ENCODE measurements at places on chromosomes 7 and 10.

- no peak for DNase-seq
These were observed 43.2 kb downstream of the HDAC9 start for GRCh38 chr7:18538554-18539250.

- no peak for DNase-seq
These were observed 404.3 kb upstream of the LRRTM3 start for GRCh38 chr10:66521506-66521905.

DNA sequence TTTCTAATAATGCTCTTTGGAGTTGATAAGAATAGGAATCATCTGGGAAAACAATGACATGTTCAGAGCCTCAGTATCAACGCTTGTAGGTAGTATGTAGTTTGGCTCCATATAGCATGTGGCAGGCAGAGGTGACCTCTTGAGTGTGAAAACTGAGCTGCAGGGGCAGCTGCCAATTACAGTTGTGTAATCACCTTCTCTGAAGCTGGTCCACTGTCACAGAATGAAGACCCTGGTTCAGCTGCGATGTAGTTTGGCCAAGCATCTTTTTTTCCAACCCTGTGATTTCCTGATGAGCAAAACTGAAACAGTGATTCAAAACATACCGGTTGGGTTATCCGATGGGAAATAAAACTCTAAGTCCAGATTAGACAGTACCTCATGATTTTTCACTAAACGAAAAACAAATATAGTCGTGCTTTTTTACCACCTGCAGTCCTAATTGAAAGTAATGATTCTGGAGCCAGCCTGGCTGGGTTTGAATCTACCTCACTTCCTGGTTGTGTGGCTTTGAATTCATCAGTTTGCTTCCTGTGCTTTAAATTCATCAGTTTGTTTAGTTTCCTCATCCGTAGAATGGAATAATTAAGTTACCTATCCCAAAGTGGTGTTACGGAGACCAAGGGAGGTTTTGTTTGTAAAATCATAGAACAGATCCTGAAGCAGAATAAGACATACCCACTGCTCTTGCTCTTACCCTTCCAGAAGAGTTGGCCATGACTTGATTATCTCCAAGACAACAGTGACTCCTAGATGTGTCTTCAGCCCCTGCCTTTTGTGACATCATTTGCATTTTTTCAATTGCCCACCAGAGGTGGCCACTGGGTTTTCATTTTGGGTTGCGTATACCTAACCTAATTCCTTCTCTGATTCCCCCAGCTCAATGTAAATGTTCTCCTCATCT, 87.4 kb downstream of the CELF2 start:
- no peak for DNase-seq

- no peak for DNase-seq
These were observed 31.9 kb upstream of the GUSB start for GRCh38 chr7:66013938-66014337.

DNA sequence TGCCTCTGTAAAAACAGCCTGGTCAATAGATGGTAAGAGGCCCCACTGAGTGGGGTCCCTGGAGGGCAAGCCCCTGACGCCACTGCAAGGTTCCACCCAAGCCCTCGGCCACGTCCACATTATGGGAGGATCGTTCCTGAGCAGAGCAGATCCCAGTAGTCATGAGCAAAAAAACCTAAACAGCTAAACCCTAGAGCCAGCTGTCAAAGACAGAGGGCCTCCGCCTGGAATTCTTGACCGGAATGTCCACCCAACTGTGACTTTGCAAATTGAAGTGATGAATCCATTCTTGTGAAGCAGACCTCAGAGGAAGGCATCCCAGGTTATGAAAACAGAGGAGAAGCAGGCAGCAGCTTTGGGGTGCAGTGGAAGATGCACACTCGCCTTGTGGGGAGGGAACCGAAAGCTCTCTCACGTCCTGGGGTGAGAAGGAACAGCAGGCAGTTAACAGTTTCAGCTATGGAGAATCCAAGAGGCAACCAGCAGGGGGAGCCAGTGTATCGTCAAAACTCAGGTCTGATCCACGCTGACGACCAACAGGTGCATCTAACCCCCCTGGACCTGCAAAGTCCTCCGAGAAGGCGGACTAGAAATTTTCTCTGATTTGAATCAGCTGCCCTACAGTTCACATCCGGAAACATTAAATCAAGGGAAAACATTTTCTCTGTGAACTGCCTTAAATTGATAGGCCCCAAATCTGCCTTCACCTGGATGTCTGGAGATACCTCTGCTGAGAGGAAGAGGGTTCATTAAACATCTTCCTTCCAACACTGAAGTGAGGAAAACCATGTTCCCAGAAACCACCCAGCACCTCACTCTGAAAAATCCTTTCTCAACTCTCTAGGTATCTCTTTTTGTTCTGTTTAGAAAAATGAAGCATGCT, 139.1 kb upstream of the PFKP start:
- peak; percentile 38 for DNase-seq

DNA sequence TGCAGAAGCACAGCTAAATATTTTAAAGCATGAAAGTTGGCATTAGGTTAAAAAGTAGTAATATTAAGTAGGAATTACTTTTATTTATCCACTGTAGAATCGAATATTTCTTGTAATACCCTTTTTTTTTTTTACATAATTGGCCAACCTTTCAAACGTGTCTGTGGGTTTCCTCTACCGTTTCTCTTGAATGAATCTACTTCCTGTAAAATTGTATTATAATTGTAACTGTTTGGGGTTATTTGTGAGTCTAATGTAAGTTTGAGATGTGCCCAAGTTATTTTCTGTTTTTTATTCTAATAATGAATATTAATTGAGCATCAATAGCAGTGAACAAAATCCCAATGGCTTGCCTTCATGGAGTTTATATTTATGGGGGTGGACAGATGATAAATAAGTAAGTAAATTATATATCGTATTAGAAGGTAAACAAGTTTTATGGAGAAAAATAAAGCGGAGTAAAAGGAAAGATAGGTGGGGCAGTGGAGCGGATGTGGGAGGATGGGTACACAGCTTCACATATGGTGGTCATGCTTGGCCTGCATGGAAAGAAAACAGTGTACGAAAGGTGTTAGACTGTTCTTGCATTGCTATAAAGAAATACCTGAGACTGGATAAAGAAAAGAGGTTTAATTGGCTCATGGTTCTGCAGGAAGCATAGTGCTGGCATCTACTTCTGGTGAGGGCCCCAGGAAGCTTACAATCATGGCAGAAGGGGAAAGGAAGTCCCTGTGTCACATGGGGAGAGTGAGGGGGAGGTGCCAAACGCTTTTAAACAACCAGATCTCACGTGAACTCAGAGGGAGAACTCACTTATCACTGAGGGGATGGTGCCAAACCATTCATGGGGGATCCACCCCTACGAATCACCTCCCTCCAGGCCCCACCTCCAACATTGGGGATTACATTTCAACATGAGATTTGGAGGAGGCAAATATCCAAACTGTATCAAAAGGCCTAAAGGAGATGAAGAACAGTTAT, 5.4 kb downstream of the TSPAN13 start:
- no peak for DNase-seq

DNA sequence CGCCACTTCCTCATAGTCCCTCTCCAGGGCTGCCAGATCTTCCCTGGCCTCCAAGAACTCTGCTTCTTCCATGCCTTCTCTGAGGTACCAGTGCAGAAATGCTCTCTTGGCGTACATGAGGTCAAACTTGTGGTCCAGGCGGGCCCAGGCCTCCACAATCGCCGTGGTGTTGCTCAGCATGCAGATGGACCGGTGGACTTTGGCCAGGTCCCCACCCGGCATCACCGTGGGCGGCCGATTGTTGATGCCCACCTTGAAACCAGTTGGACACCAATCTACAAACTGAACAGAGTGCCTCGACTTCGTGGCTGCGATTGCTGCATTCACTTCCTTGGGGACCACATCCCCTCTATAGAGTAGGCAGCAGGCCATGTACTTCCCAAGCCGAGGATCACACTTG, 11.1 kb downstream of the TUBAL3 start:
- DNase-seq, result no peak

- DNase-seq, result no peak
These were observed 10.6 kb downstream of the ZYX start for GRCh38 chr7:143391462-143392404.

DNA sequence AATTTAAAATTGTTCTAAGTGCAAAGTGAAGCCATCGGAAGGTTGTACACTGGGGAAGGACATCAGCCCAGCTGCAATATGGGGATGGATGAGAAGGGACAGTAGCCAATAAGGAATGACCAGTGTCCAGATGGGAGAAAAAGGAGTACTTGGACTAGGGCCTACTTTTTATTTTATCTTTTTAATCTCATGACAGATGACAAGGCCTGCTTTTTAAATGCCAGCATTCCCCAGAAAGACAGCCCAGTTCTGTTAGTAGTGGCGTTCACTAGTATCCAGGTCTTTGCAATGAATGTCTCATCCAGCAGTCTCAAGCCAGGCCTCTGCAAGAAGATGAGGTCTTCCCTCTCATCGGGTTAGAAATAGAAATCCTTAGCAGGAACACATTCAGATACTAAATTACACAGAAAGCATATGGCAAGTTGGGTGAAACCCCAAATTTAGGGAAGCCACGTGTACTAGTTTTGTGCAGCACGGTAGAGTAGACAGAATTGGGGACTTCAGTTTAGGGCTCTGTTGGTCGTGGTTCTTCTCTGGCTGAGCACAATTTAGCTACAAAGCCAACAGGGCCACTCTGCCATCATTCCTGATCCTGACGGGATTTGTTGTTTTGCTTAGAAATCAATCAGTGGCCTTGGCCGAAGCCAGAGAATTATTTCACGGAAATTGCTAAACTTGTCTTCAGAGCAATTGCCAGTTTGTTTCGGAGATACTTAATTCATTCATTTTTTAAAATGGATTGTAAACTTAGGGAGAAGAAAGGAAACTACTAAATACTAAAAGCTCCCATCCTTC, 227.8 kb downstream of the ARHGAP21 start:
- no peak for DNase-seq

DNA sequence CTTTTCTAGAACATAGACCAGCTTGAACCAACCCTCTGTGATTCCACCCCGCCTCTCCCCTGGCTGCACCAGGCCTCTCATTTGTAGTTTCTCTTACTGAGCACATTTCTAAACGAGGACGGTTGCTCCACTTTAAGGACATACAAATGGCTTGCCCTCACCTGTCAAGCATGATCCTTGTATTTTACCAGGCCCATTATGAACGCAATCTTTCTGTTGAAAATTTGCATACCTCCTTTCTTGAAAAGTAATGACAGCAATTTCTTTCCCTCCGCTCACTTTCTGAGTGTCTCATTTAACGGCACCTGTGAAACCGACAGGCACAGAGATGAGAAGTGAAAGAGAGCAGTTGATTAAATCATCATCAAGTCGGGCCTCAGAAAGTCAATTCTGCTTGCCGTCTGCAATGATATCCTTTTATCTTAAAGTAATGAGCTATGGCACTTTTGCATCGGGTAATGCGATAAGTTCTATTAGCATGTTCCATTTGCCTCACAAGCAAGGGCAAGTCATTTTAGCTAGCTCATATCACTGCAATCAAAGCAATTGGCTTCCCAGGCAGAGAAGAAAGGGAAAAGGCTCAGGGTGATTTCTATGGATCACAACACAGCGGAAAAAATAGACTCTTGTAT, 705.6 kb upstream of the GALNT17 start:
- DNase-seq, result no peak

GRCh38 chr10:23322082-23322481, 22.5 kb downstream of the C10orf67 start:
- no peak for DNase-seq

DNA sequence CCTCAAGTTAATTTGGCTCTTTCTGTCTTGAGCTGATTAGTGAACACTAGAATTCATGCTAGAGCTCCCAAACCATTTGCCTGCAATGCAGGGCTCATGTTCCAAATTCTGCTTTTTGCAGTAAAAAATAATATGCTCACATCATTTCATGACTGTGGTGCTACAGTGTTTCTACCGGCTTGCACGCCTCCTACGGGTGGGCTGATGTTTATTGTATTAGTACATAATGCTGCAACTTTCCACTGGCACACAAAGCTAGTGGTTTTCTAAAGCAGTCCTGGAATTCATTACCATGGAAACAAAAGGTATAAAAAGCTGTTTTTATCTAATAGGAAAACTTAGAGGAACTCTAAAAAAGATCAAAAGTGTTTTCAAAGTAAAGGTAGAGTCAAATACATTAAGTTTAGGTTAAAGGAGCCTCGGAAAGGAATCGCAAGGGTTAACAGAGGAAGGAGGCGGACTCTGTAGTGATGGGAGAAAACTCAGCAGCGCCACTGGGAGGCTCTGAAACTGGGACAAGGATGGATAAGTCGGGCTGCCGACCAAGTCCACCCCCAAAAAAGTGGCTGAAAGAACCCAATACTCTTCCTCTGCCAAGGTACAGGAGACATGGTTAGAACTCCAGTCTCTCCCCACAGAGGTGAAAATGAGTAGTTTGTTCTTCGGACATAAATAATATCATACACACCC, 25.9 kb downstream of the GRM8 start:
- DNase-seq, result no peak

DNA sequence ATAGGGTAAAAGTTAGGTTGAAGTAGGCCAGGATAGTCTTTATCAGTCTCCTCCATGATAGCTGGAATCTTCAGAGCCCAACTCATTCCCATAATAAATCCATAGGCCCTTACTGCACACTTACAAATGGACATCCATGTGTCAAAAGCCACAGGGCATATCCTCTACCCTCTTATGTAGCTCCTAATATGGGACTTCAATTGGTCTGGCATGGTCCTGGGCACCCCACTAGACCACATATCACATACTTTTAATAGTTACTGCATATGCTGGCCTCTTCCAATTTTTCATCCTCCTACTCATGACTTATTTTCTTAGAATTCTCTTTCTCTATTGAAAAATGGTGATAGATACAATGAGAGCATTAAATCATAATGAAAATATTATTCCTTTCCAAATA, 169.3 kb downstream of the MAGI2 start:
- no peak for DNase-seq
